ENCODE measurements at places on chromosomes 6 and 20.

DNA sequence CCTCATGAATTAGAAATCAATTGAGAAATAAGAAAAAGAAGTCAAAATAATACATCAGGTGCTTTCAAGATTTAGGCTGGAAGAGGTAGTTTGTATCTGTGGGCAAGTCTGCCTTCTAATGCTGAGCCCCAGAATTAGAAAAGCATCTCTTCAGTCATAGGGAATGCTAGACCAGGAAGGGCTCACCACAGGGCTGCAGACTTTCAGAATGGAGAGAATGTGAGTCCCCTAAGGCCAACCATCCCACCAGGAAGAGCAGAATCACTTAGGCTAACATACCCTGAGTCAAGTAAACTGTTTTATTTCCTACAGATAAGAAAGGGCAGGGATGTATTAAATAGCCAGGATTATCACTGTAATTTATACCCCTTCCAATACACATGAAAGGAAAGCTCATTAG lies 510.2 kb downstream of the RNF144B start:
- no peak for DNase-seq

DNA sequence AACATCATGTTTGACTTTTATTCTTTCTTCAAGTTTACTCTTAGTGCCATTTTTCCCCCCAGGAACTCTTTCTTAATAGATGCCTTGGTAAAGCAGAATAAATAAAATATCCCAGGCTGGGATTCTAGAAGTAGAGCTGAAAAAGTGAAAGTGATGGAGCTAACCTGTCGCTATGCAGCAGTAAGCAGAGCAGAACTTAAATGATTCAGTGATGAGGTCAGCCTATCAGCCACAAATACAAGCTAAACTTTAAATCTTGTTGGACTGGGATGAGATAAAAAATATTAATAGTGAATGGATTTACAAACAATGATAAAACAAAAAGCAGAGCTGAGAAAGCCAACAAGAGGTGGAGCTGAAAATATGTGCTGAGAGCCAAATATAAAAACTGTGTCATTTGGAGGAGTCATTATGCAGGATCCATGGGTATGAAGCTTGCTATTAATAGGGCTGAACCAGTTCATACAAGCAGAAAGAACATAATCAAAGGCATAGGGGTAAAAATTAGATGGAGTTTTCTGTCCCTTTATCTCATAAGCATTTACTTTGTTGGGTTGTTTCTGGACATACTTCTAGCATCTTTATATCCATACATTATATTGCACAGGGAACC lies 877.8 kb downstream of the EPHA7 start:
- DNase-seq, result no peak

GRCh38 chr20:40563296-40563950 lies 125.6 kb downstream of the MAFB start:
- DNase-seq, result no peak

- DNase-seq, result no peak
Observed at GRCh38 chr20:46227272-46227767, 81.0 kb downstream of the CDH22 start.

GRCh38 chr20:53124075-53124551 lies 152.0 kb downstream of the TSHZ2 start:
- no peak for DNase-seq

DNA sequence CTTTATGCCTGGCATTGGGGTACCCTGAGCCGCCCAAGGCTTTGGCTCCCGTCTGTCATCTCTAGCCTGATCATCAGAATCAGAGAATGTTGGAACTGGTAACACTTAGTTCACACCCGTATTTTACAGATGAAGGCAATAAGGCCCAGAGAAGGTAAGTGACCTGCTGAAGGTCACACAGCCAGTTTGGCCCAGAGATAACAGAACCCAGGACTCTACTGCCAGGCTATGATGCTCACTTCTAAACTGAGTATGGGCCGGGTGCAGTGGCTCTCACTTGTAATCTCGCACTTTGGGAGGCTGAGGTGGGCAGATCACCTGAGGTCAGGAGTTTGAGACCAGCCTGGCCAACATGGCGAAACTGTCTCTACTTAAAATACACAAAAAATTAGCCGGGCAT lies 1.8 kb upstream of the TGM6 start:
- no peak for DNase-seq

GRCh38 chr20:58261660-58262059 lies 33.2 kb upstream of the ANKRD60 start:
- no peak for DNase-seq

GRCh38 chr20:18533491-18533890 lies 25.8 kb downstream of the SEC23B start:
- no peak for DNase-seq

DNA sequence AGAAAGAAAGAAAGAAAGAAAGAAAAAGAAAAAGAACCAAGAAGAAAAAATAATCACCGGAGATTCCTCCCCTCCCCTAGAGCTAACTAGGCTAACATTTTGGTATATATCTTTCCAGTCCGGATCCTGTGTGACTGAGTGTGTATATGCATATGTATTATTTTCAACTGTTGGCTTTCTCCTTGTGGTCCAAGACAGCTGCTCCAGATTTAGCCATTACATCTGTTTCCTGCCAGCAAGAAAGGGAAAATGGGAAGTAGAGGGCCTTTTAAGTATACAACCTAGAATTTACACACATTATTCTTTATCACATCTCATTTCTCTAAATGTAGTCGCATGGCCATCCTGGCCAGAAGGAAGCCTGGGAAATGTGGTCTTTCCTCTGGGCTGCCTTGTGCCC lies 15.2 kb downstream of the SLC52A3 start:
- no peak for DNase-seq

DNA sequence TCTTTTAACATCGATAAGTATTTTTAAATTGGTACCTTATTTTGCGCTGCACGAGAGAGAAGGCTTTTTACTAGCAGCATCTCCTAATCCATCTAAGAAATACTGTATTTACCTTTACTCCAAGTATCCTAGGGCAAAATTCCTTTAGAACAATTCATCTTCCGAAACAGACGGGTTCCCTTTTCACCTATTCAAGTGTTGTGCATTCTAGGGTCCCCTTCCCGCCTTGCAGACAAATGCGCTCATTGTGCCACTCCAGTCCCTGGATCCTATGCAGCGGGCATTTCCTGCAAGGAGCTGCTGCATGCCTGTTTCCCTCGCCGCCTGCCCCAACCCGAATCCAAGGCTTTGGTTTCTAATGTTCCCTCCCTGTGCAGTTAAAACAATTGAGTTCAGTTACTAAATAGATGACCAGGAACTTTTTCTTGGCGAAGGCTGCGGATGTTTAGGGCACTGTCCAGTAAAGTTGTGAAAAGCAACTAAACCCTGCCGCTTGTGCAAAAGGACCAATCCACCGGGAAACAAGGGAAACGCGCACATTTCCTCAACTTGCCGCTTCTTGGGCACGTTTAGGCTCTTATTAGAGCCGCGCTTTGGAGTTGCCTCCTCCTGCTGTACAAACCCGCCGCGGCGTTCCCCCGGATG lies 556 bp upstream of the SCAF8 start:
- peak; percentile 53 for DNase-seq

- DNase-seq, result no peak
Observed at GRCh38 chr20:36815454-36816091, 42.0 kb upstream of the DSN1 start.

- DNase-seq, result no peak
Observed at GRCh38 chr6:163797296-163797845, 382.9 kb downstream of the QKI start.

DNA sequence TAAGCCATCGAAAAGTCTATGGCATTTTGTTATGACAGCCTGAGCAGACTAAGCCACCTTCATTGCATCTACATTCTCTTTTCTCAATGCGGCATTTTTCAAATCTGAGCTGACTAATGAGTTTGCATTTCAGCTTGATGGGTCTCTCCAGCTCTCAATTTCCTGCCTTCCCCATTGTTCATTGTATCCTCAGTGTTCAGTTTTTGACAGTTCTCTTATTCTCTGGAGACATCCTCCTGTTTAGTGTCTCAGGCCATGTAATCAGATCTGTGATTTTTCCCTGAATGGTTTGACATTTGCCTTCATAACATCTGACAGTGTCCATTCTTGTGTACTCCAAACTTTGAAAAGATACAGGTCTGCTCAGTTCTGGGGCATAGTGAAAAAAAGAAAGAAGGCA lies 27.9 kb upstream of the MCM3 start:
- DNase-seq, result no peak

DNA sequence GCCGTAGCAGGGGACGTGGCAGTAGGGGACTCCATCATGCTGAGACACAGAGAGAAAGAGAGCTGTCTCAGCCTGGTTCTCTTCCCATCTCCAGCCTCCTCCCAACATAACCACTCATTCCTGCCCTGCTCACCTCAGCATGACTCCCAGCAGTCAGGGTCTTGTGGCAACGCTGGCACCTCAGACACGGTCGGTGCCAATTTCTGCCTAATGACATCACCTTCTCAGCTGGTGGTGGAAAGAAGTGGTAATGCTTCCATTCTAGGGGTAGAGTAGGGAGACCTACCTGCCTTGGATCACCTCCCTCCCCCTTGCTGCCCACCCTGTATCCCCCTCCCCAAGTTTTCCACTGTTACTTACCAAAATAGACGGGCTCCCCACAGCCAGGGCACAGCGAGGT lies 2.5 kb downstream of the CRIP3 start:
- no peak for DNase-seq
